ENCODE measurements at places on chromosomes 1 and 21.

DNA sequence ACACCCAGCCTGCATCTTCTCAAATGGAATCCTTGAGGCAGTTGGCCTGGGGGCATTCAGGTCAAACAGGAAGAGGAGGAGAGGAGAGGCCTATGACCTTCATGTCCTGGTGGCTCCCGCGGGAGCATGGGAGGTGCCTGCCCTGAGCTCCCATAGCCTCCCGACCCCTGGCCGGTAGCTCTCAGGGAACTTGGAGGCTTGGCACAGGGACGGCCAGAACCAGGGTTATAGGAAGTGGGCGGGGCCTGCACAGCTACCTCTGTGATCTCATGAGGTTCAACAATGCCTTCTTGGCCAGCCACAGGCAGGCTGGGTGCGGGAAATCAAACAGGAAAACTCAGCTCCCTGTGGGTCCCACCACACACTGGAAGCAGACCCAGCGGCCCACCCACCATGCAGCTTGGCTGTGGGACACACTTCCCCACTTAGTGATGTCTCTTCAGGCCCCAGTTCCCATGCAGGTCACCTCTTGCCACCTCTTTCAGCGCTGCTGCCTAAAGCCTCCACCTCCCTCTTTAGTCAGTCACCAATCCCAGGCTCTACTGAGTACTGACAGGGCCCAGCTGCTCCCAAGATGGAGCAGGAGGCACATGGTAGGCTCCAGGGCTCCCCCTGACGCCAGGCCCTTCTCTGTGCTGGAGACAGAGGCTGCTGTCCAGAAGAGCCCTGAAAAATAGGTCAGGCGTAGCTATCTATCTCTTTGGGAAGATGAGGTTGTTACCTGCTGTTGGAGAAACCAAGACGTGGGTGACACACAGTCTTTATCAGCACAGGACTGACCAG lies at the start of gene SLFNL1:
TSS of gene SLFNL1 (minus strand) at position 200 of the 783 bp plus-strand sequence. CDS start 1,065 bp downstream, outside the sequence.
- no peak for DNase-seq

- no peak for DNase-seq
Observed at GRCh38 chr1:16921391-16922185, at the start of gene CROCC. CROCC (plus strand) TSS chr1:16921931; CDS start chr1:16922019, 88 bp downstream.

DNA sequence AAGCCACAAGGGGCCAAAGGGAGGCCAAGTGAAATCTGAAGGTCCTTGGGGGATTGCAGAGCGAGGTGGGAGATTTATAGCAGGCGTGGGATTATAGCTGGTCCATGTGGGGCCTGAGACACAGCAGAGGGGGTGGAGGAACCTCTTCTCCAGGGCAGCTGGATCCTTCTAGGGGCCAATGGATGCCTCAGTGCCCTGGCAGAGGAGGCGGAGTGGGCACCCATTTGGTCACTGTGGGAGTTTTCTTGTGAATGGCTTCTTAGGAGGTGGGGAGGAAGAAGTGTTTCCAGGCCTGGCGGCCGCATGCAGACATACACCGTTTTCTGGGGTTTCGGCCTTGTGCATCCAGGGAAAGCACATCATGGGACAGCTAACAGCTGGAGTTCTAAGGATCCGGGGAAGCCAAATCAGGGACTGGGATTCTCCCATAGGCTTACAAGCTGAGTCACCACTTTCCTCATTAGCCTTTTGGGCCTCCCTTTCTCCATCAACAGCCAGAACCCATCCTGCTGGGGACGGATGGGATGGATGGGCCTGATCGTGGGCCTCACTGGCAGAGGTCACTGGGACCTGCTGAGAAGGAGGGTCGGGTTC lies 76.5 kb downstream of the RHOU start:
- no peak for DNase-seq

DNA sequence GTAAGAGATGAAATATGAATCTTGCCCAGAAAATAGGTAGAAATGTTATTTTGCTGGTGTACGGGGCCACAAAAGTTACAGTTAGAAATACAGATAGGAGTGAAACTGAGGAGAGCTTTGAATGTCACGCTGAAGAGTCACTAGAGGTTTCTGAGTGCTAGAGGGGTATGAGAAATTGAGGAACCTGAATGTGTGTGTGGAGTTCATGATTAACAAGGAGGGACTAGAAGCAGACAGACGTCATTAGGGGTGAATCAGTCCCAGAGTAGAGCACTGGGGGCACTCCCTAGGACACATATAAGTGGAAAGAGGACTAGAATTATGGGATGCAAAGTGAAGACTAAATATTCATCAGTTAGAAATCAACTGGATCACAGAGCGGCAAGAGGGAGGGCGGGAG lies 188.9 kb upstream of the MAP1LC3C start:
- DNase-seq, result no peak

DNA sequence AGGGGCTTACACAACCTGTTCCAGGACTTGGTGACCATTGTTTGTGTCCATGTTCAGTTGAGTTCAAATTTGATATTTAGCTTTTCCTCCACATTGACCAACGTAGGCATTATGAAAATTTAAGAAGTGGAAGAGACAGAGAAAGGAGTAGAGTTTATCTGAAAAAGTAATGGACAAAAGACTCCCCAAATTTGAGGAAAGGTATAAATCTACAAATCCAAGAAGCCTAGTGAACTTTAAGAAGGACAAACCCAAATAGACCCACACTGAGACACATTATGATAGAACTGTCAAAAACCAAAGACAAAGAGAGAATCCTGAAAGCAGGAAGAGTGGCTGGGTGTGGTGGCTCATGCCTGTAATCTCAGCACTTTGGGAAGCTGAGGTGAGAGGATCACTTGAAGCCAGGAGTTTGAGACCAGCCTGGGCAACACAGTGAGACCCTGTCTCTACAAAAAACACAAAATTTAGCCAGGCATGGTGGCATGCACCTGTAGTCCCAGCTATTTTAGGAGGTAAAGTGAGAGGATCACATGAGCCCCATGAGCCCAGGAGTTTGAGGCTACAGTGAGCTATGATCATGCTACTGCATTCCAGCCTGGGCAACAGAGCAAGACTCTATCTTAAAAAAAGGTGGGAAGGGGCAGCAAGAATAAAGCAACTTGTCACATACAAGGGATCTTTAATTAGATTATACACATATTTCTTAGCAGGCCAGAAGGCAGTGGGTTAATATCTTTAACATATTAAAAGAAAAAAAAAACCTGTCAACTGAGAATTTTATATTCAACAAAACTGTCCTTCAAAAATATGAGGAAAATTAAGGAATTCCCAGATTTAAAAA lies 41.0 kb upstream of the ERO1B start:
- no peak for DNase-seq

DNA sequence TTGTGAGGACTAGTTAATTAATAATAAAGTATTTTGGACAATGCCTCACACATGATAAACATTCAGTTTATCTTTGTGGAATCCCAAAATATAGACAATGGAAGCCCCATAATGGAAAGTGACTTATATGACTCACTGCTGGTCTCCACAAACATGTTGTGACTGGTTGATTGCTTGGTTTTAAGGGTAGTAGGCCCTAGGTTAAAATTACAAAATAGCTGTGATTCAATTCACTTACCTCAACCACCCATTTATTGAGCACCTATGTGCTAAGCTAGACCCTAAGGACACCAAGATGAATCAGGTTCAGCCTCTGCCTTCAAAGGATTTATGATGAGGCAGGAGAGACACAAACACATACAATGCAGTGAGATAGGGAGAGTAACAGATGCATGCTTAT lies 42.4 kb downstream of the KANK4 start:
- DNase-seq, result no peak

DNA sequence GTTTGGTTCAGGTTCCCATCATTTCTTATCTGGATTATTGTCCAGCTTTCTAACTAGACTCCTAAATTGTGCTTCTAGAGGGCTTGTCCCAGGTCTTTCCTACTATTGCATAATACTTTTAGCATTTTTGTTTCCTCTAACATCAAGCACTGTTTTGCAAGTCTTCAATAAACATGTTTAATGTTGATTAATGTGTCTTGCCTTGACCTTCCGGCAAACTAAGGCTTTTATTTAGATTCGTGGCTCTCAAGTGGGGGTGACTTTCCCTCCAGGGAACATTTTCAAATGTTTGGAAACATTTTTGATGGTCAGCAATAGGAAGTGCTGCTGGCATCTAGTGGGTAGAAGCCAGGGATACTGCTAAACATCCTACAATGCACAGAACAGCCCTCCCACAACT lies 90.7 kb downstream of the RPE65 start:
- no peak for DNase-seq

GRCh38 chr1:212607206-212607912 lies 1.2 kb upstream of the ATF3 start:
- peak; percentile 38 for DNase-seq

DNA sequence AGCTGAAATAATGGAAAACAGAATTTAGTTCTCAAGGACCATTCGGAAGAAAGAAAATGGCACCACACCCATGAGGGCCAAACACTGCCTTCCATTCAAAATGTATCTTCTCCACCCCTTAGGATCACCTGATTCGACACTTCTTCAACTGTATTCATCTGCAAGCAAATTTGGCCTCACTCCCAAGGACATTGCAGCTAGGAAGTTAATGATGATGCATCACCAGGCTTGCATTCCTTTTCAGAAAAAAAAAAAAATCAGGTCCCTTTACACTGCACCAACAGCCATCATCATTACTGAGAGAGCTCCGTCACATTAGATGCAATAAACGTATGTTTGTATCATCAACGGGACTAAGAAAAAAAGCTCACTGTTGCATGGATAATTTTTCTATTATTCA lies 368.3 kb downstream of the PCP4 start:
- DNase-seq, result no peak

GRCh38 chr1:65459397-65459768 lies 38.9 kb downstream of the LEPR start:
- DNase-seq, result peak; percentile 7

DNA sequence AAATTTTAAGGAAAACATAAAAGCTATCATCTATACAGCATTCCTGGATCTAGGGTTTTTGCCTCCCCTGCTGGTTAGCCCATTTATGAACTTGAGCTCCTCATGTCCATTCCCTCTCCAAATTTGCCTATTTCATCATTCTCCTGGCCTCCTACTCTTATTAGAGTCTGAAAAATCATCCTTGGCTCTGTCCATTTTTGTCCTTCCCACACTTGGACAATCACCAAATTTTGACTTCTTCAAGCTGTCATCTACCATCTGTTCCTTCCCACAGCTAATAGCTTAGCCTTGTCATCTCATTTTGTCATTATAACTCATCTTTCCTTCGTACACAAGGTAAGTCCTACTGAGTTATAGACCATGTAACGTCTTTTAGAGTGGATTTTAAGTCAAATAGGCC lies 2.2 kb upstream of the HENMT1 start:
- no peak for DNase-seq

DNA sequence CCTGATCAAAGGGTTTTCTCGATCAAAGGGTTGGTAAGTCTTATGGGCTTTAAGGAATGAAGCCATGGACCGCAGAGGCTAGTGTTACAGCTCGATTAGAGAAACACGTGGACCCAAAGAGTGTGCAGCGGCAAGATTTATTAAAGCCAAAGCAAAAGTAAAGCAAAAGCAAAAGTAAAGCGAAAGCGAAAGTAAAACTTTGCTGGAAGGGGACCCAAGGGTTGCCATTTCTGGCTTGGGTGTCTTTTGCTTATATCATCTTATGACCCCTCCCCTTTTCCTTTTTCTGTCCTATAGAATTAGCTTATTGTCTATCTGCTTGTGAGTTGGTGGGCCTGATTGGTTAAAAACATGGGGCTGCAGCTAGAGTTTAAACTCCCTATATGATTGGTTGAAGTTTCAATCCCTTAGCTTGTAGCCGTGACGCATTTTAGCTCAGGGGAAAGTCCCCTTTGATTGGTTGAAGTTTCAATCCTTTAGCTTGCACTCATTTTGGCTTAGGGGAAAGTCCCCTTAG lies 957.0 kb downstream of the AMY1C start:
- DNase-seq, result peak; percentile 13

GRCh38 chr1:116764906-116765862 lies 11.0 kb downstream of the CD2 start:
- no peak for DNase-seq

- DNase-seq, result no peak
Observed at GRCh38 chr1:110597966-110598365, 8.2 kb downstream of the KCNA2 start.

GRCh38 chr1:197304638-197305200 lies 36.7 kb downstream of the CRB1 start:
- DNase-seq, result no peak

DNA sequence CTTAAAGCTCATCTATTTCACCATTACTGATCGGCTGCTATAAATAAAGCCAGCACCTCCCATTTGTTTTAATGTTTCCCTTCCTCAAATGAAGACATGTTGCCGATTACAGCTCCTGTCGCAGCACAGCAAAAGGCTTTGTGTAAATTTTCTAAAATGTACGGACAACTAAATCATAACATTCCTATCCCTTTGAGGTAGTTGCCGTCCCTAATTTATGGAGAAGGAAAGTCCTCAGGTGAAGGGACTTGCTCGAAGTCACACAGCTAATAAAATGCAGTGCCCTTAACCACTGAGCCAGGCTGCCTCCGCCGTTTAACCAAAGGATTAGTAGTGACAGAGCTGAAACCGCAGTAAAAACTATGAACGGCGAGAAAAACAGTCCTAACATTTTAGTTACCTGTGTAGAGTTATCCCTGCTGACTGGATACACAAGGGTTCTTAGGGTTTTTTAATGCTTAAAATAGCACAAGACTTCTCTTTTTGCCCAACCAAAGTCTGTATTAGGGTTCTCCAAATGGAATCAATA lies 871 bp downstream of the PINK1 start:
- no peak for DNase-seq

DNA sequence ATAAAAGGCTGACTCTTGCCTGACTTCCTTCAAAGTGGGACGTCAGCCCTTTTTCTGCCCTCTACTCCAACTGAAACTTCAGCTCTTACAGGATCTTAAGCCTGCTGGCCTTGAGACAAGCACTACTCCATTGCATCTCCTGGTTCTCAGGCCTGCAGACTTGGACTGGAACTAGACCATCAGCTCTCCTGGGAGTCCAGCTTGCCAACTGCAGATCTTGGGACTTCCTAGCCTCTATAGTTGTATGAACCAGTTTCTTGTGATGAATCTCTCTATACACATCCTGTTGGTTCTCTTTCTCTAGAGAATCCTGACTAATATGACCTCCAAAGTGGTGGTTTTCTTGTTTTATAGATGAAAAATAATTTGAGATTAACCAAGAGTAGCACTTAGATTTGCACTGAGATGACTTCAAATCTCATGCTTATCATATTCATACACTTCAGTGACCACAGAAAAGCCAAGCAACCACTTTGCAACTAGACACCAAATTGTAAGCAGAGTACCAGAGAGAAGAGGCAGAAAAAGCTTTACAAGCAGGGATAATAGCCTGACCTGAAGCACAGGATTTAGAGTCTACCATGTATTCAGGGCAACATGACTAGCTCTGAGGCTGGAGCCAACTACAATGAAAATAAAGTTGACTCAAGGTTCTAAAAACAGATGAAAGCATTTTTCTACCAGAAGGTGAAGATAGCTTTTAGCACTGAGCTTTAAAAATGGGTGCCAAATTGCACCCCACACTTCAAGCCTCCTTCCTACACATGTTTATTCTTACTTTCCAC lies 661.3 kb upstream of the USP24 start:
- no peak for DNase-seq
